ENCODE measurements at places on chromosomes 6 and 20. TPM values are rescaled to one million over a fixed set of nuclear protein-coding genes. Genes with fewer than 3 reads are reported as not detected.
A peak's percentile ranks its signal among the peaks of the same experiment; 100 is the strongest.

C6orf141 gene
- 2.1 TPM for total RNA-seq

BTNL2 gene
- not detected for total RNA-seq

TFAP2A gene
- 1.9 TPM for total RNA-seq

DNA sequence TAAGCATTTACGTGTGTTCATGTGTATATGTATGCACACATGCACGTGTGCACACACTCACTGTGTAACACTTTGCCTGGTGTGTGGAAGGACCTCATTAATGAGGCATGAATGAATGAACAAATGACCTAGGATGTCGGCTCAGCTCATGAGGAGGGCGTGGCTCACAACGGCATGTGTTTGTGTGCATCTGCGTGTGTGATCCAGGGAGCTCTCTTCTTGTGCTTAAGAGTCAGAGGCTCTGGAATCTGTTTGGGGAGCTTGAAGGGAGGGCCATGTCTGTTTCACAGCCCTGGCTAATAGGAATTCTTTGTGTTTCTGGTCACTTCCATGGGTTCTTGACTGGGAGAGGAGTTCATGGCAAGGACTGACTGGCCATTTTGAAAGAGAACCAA lies 32.7 kb downstream of the TOX2 start:
- no peak overlapping the region for H3K27ac ChIP-seq
- no peak overlapping the region for H3K4me3 ChIP-seq
- DNase-seq = no peak
- H3K36me3 ChIP-seq = no peaks in the 10 kb centered on the region
- peaks cover 24% of the 10 kb centered on the region for H3K4me1 ChIP-seq

DNA sequence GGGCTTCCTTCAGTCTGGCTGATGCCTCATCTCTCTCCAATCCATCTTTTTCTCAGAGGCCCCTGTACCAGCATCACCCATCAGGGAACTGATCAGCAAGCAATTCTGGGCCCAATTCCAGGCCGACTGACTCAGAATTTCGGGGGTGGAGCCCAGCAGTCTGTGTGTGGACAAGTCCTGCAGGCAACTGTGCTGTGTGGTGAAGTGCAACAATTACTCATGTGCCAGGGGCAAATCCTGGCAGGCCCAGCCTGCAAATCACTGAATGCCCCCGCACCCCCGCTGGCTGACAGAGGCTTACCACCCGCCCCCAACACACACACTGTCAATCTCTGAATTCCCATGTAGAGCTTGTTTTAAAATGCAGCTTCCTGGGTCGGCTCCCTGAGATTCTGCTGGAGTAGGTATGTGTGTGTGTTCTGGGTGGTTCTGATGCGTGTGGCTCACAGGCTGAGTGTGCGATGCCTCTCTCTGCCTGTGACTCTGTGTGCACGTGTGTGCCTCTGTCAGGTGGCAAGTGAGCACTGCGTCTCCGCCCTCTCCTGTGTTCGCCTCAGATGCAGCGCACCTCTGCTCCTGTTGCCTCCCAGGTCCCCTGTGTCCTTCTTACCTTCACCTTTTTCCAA lies 45.4 kb downstream of the SSR1 start:
- no peaks in the 10 kb centered on the region for H3K36me3 ChIP-seq
- H3K27me3 ChIP-seq = no peaks in the 10 kb centered on the region
- H3K4me1 ChIP-seq = no peaks in the 10 kb centered on the region
- no peak for DNase-seq
- H3K4me3 ChIP-seq = no peak overlapping the region
- no peak overlapping the region for H3K27ac ChIP-seq

- no peak overlapping the region for H3K4me3 ChIP-seq
- H3K27ac ChIP-seq = no peak overlapping the region
- no peaks in the 10 kb centered on the region for H3K27me3 ChIP-seq
- DNase-seq = no peak
- no peaks in the 10 kb centered on the region for H3K4me1 ChIP-seq
Measured at GRCh38 chr20:33408716-33409654, 7.7 kb upstream of the CDK5RAP1 start.

TSHZ2 gene
- 5.2 TPM for total RNA-seq

RIMS1 gene
- total RNA-seq = 3.9 TPM

POPDC3 gene
- total RNA-seq = 1.9 TPM

GRCh38 chr6:1390133-1390945 lies 963 bp downstream of the FOXF2 start:
- peaks cover 90% of the 10 kb centered on the region for H3K27me3 ChIP-seq
- peak overlapping the region; percentile 63 for H3K27ac ChIP-seq
- H3K4me3 ChIP-seq = peak overlapping the region; percentile 52

HTR1E gene
- total RNA-seq = not detected

CPXM1 gene
- 1.3 TPM for total RNA-seq

BMP5 gene
- total RNA-seq = 14.4 TPM

GRCh38 chr6:169502445-169502844 lies 199.4 kb downstream of the WDR27 start:
- H3K4me1 ChIP-seq = no peaks in the 10 kb centered on the region
- no peaks in the 10 kb centered on the region for H3K27me3 ChIP-seq
- no peak overlapping the region for H3K4me3 ChIP-seq
- no peak overlapping the region for H3K27ac ChIP-seq
- no peak for DNase-seq

DNA sequence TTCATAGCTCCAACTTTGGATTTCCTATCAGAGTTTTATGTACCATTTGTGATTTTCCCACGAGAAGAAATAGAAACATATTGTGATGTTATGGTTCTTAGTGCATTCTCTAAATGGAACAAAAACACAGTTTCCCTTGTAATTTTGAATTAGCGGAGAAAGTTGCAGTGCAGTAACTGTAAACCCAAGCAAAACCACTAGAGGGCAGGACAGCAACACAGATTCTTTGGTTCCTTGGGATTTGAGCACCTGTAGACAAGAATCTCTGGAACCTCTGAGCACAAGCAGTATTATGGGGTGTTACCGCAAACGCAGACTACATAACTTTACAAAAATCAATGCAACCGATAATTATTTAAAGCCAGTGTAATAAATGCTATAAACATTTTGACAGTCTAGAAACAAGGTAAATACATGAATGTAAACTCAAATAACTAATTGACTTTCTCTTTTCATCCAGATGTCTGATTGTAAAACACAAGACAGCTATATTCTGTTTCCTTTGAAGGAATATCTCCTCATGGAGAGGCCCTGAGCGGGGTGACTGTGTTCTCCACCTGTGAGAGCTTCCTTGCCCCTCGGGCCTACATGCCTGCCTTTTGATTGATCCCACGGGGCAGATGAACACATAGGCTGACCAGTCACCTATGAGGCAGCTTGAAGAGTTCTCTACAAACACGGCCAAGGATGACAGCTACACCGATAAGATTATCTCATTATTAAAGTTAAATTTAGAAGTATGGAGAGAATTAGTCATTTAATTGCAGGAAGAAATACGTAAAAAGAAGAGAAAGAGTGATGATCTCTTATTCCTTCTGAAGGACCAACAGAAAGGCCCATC lies 67.5 kb upstream of the COL21A1 start:
- H3K27ac ChIP-seq = no peak overlapping the region
- H3K27me3 ChIP-seq = no peaks in the 10 kb centered on the region
- no peak for DNase-seq
- H3K4me1 ChIP-seq = peaks cover 15% of the 10 kb centered on the region

CYP39A1 gene
- total RNA-seq = 7.8 TPM

PEX3 gene
- 18.8 TPM for total RNA-seq

ASIP gene
- total RNA-seq = not detected

DNA sequence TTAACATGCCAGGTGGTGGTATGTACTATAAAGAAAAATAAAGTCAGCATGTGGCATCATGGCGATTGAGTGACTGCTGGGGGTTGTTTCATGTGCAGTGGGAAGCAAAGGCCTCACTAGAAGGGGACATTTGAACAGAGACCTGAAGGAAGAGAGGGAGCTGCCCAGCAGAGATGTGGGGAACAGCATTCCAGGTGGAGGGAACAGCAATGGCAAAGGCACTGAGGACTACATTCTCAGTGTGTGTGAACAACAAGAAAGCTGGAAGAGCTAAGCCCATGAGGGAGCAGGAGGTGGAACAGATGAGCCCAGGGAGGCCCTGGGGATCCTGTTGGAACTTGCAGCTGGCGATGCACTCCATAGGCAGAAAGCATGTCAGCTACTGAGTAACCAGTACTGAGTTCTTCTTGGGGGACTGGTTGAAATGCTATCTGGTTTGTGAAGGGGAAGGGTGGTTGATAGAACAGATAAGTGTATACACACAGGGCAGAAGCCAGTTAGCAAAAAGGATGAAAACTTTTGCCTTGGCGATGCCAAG lies 29.2 kb downstream of the NOX3 start:
- no peak overlapping the region for H3K4me3 ChIP-seq
- no peak for DNase-seq
- no peaks in the 10 kb centered on the region for H3K36me3 ChIP-seq
- no peaks in the 10 kb centered on the region for H3K4me1 ChIP-seq
- H3K27me3 ChIP-seq = no peaks in the 10 kb centered on the region

- H3K4me1 ChIP-seq = no peaks in the 10 kb centered on the region
- H3K27ac ChIP-seq = no peak overlapping the region
- H3K36me3 ChIP-seq = no peaks in the 10 kb centered on the region
- no peak for DNase-seq
- H3K4me3 ChIP-seq = no peak overlapping the region
Measured at GRCh38 chr6:163731215-163732013, 316.9 kb downstream of the QKI start.

FRS3 gene
- total RNA-seq = 8.5 TPM

GRCh38 chr6:41571021-41571780 lies 25.0 kb downstream of the FOXP4 start:
- H3K4me1 ChIP-seq = peaks cover 15% of the 10 kb centered on the region
- no peaks in the 10 kb centered on the region for H3K27me3 ChIP-seq
- peaks cover 25% of the 10 kb centered on the region for H3K36me3 ChIP-seq
- no peak overlapping the region for H3K27ac ChIP-seq
- no peak for DNase-seq
- H3K4me3 ChIP-seq = no peak overlapping the region

DNA sequence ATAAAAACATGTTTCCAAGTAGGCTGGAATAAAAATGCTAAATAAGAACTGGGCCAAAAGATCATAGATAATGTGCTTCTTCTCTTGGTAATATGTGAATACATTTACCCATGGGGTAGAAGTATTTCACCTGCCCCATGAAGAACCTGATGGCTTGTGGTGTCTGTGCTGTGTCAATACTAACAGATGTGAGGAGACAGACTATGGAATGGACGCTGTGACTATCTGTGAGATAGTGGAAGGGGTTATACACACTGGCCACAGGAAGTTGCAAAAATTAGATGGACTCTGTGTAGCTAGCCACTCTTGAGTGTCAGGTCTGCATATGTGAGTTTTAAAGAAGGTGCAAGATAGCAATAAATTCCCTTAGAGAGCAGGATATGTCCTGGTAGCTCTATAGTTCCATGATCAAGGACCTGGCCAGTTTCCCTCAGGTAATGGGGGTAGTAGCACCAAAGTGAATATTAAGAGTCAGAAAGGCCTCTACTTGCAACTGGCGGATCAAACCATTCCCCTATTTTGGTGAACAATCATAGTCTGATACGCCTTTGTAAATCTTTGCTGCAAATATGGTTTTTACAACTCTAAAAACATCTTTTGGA lies 48.6 kb downstream of the NEDD9 start:
- no peaks in the 10 kb centered on the region for H3K27me3 ChIP-seq
- H3K4me1 ChIP-seq = no peaks in the 10 kb centered on the region
- no peak overlapping the region for H3K4me3 ChIP-seq
- no peak for DNase-seq
- H3K27ac ChIP-seq = no peak overlapping the region
- H3K36me3 ChIP-seq = peaks cover 64% of the 10 kb centered on the region

TGM2 gene
- total RNA-seq = 562 TPM

DNA sequence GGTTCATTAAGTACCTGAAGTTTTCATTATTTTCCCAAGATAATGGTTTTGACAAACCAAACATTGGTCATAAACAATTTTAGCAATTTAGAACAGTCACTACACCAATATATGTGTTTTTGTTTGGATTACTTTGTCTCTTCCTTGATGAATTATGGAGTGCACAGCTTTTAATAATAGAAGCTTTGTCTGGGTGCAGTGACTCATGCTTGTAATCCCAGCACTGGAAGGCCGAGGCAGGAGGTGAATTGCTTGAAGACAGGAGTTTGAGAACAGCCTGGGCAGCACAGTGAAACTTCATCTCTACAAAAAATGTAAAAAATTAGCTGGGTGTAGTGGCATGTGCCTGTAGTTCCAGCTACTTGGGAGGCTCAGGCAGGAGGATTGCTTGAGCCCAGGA lies 89.4 kb upstream of the ANKEF1 start:
- H3K27ac ChIP-seq = no peak overlapping the region
- H3K36me3 ChIP-seq = no peaks in the 10 kb centered on the region
- no peaks in the 10 kb centered on the region for H3K27me3 ChIP-seq
- H3K4me3 ChIP-seq = no peak overlapping the region

DNA sequence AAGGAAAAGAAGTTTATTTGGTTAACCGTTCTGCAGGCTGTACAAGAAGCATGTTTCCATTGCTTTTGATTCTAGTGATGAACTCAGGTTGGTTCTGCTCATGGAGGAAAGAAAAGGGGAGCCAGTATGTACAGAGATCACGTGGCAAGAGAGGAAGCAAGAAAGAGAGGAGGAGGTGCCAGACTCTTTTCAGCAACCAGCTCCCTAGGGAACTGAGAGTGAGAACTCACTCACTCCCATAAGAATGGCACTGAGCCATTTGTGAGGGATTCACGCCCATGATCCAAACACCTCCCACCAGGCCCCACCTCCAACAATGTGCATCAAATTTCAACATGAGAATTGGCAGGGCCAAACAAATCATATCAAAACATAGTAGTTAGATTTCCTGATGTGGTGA lies 649.1 kb downstream of the EPM2A start:
- no peak overlapping the region for H3K4me3 ChIP-seq
- no peaks in the 10 kb centered on the region for H3K27me3 ChIP-seq

DNA sequence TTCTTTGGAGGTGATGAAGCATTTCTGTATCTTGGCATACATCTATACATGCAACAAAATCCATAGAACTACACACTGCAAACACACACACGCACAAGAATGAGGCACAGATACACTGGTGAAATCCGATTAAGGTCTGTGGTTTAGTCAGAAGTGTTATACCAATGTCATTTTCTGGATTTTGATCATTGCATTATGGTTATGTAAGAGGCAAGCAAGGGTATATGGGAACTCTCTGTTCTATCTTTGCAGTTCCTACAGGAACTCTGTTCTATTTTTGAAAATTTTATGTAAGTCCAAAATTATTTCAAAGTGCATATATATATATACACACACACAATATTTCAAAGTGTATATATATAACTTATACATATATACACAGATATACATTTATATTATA lies 101.7 kb downstream of the SYNDIG1 start:
- no peak overlapping the region for H3K27ac ChIP-seq
- H3K4me3 ChIP-seq = no peak overlapping the region
- no peaks in the 10 kb centered on the region for H3K36me3 ChIP-seq
- no peaks in the 10 kb centered on the region for H3K4me1 ChIP-seq
- no peaks in the 10 kb centered on the region for H3K27me3 ChIP-seq
- no peak for DNase-seq

OTOR gene
- total RNA-seq = not detected

GRCh38 chr20:41432746-41433145 lies 66.1 kb upstream of the EMILIN3 start:
- no peaks in the 10 kb centered on the region for H3K27me3 ChIP-seq
- H3K27ac ChIP-seq = no peak overlapping the region
- H3K4me3 ChIP-seq = no peak overlapping the region
- no peaks in the 10 kb centered on the region for H3K4me1 ChIP-seq
- no peak for DNase-seq

PM20D2 gene
- 7.1 TPM for total RNA-seq

Measured in upper lobe of right lung (tissue), 1 donor.